Stimulated activated CD4-positive, alpha-beta T cell treated with anti-CD3 and anti-CD28 coated beads, Interleukin-15, amount 100 ng/mL, for 1 hour (primary cell): ENCODE measurements at places on chromosomes 4 and X.
A peak's percentile ranks its signal among the peaks of the same experiment; 100 is the strongest.

GRCh38 chr4:133130171-133130570 lies 18.9 kb upstream of the PCDH10 start:
- no peak for DNase-seq

- no peak for DNase-seq
These were observed 99.7 kb upstream of the SLC7A11 start for GRCh38 chr4:138341739-138342415.

DNA sequence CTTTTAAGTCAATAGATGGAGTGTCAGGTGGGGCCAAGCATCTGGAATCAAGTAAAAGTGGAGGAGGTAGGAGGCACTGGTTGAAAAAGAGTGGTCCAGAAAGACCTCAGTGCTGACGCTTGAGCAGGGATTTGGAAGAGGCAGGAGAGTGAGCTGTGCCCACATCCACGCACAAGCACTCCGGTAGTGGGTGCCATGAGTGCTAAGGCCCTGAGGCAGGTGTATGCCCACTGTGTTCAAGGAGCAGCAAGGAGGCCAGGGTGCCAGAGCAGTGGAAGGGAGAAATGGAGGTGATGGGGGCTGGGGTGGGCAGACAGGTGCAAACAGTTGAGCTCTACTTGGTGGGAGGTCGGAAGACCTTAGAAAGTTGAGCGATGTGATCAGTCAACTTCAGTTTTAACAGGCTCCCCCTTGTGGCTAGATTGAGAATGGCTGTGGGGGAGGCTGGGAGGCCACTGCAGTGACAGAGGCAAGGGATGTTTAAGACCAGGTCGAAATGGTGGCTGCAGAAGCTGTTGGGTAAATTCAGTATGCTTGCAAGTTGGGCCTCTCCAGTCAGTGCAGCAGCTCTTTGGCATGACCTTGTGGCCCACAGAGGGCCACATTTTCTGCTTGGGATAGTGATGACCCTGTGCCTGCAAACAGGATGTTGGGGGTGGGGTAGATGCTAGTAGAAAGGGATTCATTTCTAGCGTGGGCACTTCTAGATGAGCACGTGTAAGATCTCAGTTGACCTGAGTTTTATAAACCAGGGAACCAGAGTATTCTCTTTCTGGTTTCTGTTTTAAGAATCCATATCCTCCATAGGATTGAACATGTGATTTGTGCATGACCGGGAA lies 12.7 kb downstream of the TKTL1 start:
- DNase-seq = peak; percentile 56

- no peak for DNase-seq
These were observed 381.5 kb upstream of the PRKX start for GRCh38 chrX:4094926-4095325.

DNA sequence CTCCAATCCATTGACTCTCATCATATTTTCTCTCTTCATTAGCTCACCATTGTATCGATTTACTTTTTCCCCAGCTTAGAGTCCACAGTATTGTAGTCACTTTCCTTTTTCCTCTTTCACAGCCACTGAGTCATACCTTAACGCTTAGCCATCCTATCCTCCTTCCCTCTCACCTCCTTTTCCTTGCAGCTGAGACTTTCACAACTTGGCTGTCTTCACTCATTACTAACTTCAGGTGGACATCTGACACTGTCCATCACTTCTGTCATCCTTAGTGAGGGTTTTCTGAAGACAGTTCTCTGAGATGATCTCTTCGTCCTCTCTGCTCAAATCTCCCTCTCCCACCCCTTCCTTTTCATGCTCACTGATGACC lies 70.5 kb upstream of the ESX1 start:
- DNase-seq = no peak

DNA sequence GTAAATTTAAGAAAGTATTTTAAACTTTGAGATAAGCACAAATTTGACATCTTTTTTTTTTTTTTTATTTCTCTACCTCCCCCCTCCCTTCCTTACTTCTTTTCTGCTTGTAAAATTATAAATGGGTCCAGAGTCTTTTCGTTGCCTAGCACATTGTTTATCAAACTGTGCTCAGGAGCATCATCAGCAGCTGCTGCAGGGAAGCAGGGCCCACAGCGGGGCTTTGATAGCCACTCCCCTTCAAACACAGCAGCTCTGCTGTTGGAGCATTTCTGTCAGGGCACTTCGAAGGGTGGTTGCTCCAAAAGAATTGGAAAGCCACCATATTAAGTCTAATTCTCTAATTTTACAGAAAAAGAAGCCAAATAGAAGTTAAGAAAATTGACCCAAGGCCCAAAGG lies 588.3 kb downstream of the SPRY1 start:
- no peak for DNase-seq

DNA sequence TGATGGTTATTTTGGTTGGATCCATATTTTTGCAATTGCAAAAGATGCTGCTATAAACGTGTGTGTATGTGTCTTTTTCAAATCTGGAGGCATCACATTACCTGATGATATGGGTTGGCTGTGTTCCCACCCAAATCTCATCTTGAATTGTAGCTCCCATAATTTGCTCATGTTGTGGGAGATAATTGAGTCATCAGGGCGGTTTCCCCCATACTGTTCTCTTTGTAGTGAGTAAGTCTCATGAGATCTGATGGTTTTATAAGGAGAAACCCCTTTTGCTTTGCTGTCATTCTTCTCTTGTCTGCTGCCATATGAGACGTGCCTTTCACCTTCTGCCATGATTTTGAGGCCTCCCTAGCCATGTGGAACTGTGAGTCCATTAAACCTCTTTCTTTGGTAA lies 33.4 kb downstream of the APOOL start:
- no peak for DNase-seq

DNA sequence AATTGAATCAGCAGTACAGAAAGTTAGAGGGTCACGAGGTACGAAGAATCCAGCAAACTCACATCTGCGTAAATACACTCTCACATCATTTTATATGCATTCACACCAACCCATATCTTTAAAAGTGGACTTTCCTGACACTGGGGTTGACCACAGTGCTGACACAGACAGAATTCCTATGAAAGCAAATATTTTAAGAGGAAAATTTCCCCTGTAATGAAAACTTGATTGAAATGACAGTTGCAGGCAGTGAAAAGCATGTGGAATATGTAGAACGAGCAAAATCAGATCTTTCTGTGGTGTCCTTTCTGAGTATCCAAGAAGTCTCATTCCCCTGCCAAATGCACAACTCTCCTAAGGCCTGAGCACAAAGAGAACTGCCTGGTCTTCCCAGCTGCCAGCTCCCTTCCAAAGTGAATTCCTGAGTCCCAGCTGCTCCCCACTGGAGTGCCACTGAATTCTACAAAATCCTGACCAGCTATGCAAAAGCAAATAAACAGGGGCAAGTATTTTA lies 50.5 kb upstream of the FAM9C start:
- DNase-seq = no peak

GRCh38 chr4:70667740-70668535 lies 1.6 kb upstream of the JCHAIN start:
- no peak for DNase-seq

- no peak for DNase-seq
These were observed 173.5 kb downstream of the ANK2 start for GRCh38 chr4:113223001-113223400.

DNA sequence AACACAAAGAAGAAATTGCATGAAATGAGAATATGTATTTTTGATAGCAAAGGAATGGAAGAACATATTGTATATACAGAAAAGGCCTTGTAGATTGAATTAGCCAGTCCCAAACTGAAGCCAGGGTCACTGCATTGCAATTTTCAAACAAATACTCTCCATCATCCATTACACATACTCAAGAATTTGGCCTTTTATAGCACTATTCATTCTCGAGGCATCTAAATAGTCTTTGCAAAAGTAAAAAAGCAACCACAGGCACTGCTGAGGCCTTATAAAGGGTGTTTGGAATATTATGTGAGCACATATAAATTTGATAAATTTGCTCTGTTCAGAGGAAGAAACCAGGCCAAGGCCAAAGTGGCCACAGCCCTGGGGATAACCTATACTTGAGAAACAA lies 123.0 kb downstream of the ZNF827 start:
- DNase-seq = no peak

- DNase-seq = no peak
These were observed 465.3 kb downstream of the C4orf33 start for GRCh38 chr4:129561280-129561679.

GRCh38 chrX:154325541-154325940 lies 29.9 kb downstream of the TKTL1 start:
- no peak for DNase-seq

- DNase-seq = no peak
These were observed 50.3 kb downstream of the EFNB1 start for GRCh38 chrX:68878977-68879645.

DNA sequence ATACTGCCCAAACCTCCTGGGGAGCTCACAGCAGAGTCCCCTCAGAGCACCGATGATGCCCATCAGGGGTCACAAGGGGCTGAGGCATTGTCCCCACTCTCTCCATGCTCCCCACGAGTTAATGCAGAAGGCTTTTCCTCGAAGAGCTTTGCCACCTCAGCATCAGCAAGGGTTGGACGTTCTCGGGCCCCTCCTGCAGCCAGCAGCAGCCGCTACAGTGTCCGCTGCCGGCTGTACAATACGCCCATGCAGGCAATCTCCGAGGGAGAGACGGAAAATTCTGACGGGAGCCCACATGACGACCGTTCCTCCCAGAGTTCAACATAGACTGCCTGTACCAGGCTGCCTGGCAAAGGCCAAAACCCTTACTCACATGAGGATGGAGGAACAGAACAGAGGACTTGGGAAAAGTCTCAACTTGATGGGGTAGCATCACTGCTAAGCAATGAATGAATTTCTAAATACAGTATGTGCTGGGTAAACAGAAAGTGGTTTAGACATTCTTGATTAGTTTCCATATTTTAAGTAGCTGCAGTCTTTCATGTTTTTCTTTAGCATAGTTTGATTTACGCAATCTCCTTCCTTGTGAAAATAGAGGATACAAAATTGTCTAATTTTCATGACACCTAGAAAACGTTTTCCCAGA lies 5.0 kb upstream of the SCML1 start:
- no peak for DNase-seq

DNA sequence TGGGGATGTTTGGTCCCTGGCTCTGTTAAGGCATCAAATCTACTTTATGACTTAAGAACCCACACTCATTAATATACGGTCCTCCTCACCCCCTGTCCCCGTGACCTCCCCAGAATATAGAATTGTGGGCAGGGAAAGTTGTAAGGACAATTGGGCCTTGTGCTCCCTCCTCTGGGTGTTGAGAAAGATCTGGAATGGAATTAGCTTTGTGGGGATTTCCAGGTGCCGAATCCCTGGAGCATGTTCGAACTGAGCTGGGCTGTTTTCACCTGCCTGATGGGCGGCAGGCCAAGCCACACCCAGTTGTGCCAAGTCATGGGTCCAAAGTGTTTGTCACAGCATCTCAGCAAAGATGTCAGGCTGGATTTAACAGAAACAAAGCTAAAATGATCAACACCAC lies 349.3 kb upstream of the KLF3 start:
- DNase-seq = no peak

DNA sequence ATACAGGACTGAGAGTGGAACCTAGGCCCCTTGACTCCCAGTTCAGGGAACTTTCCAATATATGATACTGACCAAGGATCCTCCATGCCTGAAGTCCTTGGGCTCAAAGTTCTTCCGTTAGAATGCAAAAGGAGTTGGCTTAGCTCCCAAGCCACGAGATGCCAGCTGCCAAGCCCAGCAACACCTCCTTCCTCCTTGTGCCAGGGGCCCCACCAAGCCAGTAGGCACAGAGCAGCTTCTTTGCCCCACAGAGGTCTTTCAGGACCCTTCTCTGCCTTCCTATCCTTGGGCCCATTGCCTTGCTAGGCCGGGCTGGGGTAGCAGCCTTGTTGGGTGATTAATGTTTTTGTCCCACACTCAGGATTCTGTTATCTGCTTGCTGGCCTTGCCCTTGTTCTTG lies 105.6 kb downstream of the EFNB1 start:
- DNase-seq = no peak

GRCh38 chrX:7654316-7654715 lies 188.7 kb upstream of the VCX start:
- no peak for DNase-seq

DNA sequence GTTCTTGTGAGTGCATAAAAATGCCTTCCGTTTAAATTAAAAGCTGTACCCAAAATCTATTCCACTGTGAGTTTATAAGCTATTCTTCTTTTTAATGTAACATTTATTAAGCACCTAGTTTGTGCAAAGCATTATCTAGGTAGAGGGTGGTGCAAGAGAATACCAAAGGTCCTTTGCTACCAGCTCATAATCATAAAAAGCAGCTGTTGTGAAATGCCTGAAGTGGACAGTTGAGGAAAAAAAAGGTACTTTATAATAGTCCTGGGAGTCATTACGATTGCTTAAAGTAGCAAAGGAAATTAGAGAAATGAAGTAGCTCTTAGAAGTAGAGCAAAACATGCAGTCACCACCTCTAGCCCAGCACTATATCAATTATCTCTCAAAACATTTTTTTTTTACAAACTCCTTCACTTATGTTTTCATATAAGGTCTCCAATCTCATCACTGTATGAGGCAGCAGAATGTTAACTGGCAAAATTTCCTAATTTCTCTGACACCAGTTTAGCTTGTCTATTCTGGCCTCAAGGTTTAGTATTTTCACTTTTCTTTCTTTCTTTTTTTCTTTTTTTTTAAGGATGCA lies 2.1 kb downstream of the MBNL3 start:
- DNase-seq = no peak

DNA sequence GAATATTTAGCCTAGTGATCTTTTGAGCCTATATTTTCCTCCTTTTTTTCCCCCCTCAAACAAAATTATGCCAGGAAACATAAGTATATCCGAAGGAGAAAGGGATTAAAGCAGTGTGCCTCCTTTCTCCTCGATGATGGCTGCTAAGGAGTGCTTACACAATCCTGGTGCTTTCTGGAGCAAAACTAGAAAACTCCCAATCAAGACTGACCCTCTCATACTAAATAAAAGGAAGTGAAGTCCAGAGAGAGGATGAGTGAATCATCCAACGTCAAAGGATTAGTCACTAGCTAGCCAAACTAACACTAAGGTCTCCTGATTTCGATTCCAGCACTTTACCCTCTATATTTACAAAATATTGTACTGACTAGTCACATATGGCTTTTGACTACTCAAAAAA lies 146.8 kb downstream of the PPP3CA start:
- DNase-seq = no peak

DNA sequence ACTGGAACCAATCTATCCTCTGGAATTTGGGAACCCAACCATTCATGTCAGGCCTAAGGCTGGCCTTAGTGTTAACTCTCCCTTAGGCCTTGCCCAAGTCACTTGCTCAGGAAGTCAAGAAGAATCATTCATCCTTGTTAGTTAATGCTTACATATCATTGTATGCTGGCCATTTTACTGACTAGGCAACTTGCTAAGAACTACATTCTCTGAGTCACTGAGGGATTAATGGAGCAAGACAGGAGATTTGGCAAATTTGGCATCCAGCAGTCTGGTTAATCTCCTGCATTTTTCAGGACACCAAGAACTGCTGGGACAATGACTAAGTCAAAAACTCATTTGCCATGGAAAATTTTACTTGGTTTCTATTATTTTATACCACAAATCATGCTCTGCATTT lies 115.8 kb upstream of the DDIT4L start:
- no peak for DNase-seq
